ENCODE measurements at places on chromosomes 3 and 15.

DNA sequence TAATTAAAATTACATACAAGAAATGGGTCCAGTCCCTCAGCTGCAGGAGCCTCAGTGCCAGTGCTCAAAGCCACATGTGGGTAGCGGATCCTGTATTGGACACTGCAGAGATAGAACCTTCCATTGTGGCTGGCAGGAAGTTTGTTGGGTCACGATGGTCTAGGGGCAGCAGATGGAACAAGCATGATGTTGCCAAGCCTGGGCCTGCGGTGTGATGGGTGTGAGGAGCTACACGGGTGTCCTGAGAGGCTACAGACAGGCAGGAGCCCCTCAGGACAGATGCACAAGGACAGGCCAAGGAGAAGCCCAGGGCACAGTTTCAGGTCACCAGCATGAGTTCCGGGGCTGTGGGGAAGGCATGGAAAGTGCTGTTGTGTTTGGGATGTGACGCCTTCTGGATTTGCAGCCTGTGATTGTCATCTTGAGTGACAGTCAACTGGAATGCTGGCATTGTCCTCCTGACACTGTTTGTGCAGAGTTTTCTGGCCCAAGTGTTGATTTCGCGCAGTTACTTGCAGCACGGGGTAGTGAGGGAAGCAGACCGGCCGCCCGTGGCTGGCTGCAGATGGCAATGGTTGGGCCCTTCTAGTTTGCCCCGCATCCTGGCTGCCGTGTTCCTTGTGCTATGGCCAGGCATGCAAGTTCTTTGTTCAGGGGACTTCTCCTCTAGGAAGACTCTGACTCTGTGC, 177.1 kb downstream of the NSMCE3 start:
- DNase-seq = no peak
- peak overlapping the region; percentile 70 for H3K27ac ChIP-seq
- peaks cover 18% of the 10 kb centered on the region for H3K4me1 ChIP-seq
- no peaks in the 10 kb centered on the region for H3K27me3 ChIP-seq

DNA sequence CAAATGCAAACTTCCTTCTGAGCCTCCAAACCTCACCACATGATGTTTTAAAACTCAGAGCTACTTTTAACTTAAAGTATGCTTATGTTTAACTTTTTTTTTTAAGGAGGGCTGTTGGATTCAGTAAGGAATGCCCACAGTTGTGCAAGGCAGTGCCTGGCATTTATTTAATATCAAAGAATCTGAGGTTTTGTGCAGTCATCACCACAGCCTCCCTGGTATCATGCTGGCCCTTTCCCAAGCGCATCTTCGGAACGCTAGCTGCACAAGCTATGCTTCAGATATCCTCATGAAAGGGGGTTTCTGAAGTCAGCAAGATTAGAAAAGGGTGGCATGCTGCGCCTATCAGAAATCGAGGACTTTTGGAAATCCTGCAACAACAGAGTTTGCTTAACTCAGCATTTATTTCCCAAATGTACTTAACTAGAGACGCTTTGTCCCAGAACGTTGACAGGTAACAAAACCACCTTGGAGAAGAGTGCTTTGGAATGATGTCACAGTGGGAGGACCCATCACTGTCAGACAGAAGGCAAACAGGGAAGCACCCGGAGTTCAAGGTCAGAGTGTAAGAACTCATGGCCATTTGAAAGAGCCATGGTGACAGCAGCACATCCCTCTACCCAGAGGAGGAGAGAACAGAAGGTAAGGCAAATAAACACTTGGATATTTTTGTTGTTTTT, 120.2 kb upstream of the IGF1R start:
- H3K4me3 ChIP-seq = no peak overlapping the region
- no peak for DNase-seq
- no peak overlapping the region for H3K27ac ChIP-seq

DNA sequence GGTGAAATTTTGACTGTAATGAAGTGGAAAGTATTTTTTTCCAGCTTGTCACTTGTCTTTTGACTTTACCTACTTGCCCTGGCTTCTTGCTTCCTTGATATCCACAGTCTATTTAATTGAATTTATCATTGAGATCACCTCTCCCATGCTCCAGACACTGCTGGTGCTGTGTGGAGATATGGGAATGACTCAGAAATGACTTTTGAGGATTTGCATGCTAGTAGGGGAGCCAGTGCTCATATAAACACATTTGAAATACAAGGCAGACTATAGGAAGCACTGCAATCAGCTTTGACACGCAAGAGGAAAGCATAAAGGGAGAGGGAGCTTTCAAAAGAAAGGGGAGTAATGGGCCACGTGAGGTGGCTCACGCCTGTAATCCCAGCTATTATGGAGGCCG, 7.3 kb upstream of the TRPM1 start:
- H3K4me3 ChIP-seq = no peak overlapping the region
- no peaks in the 10 kb centered on the region for H3K27me3 ChIP-seq
- no peak for DNase-seq
- H3K36me3 ChIP-seq = no peaks in the 10 kb centered on the region

- no peak for DNase-seq
- H3K36me3 ChIP-seq = peaks cover 6% of the 10 kb centered on the region
- H3K4me1 ChIP-seq = peaks cover under 1% of the 10 kb centered on the region
- H3K4me3 ChIP-seq = no peak overlapping the region
These were observed 174.0 kb upstream of the TPM1 start for GRCh38 chr15:62868507-62868906.
